ENCODE measurements at places on chromosomes 5 and 9.

DNA sequence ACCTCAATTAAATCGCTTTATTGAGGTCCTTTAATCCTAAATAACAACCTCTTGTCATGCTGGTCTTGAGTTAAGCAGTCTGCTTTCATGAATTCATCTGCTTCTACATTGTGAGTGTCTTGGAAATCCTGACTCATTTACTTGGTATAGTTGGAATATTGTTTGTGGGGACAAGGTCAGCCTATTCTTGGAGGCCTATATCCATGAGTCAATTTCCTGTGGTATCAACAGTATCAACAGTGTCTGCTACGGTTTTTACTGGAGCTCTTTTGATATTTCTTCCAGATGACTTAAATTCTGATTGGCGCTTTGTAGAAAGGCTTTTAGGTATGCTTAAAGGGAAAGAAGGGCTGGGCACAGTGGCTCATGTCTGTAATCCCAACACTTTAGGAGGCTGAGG lies 71.2 kb upstream of the PARP8 start:
- DNase-seq, result peak; percentile 96

GRCh38 chr9:134390947-134391318 lies 64.7 kb downstream of the RXRA start:
- no peak for DNase-seq

DNA sequence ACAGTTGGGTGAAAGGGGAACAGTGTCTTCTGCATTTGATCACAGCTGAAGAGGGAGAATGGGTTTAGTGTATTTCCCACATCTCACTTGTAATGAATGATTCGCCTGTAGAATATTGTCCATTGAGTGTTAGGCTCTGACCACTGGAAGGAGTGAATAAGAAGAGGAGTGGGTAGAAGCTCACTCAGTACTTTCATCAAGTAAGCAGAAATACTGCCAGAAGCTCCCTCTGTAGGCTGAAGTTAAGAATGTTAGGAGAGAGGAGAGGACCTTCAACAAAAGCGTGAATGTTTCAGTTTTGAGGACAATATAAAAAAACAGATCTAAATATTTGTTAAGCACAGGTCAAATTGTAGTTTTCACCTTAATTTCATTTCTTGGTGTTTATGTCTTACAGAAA lies 27.5 kb downstream of the FSD1L start:
- DNase-seq, result peak; percentile 34

DNA sequence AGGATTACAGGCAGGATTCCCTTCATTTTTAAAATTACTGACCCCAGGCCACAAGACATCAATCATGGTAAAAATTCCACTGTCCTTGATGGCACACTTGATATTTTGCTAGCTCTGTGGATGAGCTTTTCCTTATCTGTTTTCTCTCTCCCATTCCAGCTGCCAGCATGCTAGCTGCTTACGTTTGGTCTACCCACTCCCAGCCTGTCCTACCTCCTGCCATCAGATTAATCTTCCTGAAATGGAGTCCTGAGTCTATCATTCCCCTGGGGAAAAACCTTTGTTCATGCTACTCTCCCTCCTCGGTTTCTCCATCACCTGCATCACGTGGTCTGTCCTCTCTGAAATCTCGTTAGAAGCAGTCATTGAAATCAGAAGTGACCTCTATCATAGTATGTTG lies 108.9 kb downstream of the F2RL2 start:
- no peak for DNase-seq

GRCh38 chr9:26706223-26706622 lies 186.4 kb downstream of the CAAP1 start:
- peak; percentile 34 for DNase-seq

GRCh38 chr9:21060919-21061561 lies 16.7 kb downstream of the IFNB1 start:
- peak; percentile 9 for DNase-seq

- no peak for DNase-seq
Observed at GRCh38 chr5:1503241-1504068, 20.3 kb downstream of the LPCAT1 start.

GRCh38 chr5:62477801-62478200 lies 65.2 kb downstream of the IPO11 start:
- DNase-seq, result no peak

DNA sequence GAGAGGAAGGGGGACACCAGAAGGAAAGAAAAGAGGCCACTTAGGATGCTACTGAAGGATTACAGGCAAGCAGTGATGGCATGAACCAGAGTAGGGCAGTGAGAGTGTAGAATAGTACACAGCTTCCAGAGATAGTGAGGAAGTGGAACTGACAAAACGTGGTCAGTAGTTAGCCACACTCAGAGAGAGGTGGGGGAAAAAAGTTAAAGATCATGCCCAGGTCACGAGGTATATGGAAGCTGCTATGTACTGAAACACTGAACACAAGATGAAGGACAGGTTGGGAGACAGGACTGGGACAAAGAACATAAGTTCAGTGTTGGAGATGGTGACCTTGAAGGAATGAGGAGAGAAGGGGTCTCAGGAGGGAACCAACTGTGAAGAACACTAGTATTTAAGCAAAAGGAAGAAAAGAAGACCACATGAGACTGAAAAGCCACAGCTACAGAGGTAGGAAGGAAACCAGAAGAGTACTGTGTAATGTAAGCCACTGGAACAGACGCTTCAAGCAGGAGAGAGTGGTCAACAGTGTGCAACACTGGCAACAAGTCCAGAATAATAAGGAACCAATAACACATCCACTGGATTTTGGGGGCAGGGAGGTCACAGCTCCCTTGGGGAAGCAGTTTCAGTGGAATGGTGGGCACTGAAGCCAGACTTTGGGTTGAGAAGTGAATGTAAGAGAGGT lies 45.5 kb downstream of the ELL2 start:
- no peak for DNase-seq

DNA sequence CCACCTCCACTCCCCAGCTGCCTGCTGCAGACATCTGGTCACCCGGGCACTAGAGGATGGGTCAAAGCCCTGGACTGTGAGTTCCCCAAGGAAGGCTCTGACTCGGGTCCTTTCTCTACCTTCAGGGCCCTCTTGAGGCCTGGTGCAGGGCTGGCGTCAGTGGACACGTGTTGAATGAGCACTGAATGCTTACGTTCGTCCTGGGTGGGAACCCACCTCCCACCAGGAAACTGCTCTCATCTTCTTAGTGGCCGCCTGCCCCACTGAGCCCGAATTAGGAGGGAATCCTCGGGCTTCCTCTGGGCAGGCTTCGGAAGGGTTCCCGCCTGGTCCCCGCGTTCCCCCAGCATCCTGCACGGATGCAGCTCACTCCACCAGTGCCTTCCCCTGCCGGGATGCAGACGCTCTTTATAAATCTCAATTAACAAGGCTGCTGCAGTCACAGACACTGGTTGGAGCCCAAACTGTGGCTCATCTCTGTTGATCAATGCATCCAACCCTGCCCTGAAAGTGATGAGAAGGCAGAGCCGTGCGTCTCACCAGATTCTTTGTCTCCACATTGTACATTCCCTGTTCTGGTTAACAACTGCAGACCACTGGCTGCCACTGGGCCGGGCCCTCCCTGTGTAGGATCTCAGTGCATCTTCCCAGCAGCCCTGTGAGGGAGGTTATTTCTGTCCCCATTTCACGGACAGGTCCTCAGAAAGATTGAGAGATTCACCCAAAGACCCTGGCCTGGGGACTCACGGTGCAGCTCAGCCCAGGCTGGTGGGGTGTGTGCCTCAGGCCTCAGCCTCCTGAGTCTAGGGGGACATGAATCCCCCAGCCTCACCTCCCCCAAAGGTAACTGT lies 168.8 kb downstream of the GAPVD1 start:
- no peak for DNase-seq

- no peak for DNase-seq
Observed at GRCh38 chr9:28925157-28925556, 1351.9 kb upstream of the C9orf72 start.

DNA sequence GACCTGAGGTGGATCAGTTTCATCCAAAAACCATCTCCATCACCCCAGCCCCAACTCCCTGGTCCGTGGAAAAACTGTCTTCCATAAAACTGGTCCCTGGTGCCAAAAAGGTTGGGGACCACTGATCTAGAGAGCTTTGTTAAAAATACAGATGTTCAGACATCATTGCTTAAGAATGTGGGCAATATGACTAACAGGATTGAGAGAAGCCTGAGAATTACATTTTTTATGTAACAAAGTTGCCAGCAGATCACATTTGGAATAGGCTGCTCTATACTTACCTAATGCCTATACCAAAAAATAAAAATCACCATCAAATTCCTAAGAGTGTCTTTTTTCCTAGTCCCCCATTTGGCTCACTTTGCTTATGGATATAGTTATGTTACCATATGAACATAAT lies 143.3 kb downstream of the RAPGEF6 start:
- DNase-seq, result no peak

DNA sequence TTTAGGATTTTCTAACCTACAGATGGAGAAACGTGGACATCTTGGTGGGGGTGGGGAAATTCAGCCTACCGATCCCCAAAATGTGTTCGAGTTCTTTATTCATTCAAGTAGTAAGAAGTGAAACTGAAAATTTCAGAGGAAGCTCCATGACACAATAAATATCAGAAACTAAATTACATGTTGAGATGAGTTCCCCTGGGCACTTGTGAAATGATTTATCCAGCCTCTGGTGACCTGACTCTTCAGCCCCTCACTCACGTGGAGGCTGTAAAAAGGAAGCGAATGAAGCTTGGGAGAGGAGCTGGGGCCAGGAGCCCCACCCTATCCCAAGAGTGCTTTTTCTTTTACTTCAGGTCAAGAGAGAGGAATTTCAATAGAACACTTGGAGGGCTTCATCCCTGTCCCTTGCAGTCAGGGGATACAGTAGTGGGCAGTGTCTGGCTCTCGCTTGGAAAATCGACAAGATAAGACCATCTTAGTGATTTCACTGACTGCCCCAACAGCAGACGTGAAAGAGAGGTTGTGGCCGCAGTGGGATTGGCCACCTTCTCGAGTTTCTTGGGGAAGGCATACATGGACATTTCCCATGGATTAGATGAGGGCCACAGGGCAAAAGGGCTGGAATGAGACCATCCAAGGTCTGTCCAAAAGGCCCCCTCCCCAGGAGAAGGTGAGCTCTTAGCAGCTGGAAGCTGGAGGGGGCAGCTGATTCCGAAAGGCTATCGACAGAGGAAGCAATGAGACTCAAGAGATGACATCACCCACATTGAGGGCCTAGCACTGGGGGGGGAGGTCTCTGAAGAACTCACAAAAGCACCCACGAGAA lies 76.8 kb upstream of the SH3PXD2B start:
- DNase-seq, result no peak

DNA sequence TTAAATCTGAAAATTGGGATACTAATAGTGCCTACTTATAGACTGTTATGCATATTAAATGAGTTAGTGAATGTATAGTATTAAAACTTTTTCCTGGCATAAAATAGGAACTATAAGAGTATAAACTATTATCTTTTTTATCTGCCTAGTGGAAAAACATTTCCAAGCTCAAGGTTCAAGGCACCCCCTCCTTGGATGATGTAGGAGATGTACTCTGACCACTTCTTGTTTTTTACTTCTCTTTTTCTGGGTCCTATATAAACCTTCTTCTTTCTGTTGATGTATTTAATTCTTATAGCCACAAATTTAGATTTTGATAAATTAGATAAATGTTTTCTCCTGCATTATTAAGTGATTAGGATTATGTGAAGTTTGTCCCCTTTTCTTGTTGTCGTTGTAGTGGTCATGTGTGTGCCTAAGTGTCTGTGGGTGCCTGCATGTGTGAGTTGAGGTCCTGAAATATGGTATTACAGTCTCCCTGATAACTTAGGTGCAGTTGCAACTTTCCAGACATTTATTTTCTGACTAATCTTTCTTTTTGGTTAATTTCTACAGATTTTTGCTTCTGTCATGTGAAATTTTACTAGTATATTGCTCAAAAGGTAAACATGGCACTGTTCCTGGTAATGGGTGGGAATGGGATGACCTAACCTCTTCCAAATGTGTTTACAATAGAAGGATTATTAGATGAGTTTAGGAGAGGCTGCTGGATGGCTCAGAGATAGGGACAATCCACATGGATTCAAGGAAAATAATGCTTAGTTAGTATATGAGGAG lies 160.8 kb upstream of the CDKN2B start:
- DNase-seq, result peak; percentile 15

- peak; percentile 56 for DNase-seq
Observed at GRCh38 chr9:130555968-130556367, 23.4 kb upstream of the FUBP3 start.

GRCh38 chr9:133238851-133239532 lies 29.9 kb upstream of the OBP2B start:
- DNase-seq, result peak; percentile 11

GRCh38 chr5:179795863-179796833 lies 2.4 kb downstream of the LTC4S start:
- DNase-seq, result peak; percentile 73

GRCh38 chr9:98538626-98539031 lies 170.1 kb downstream of the GABBR2 start:
- no peak for DNase-seq

- DNase-seq, result no peak
Observed at GRCh38 chr9:135329571-135330306, 149.8 kb upstream of the PPP1R26 start.

- DNase-seq, result no peak
Observed at GRCh38 chr9:38388283-38389223, 3.9 kb upstream of the ALDH1B1 start.

- peak; percentile 81 for DNase-seq
Observed at GRCh38 chr5:102755686-102756371, 724 bp downstream of the PAM start.

GRCh38 chr5:24110004-24110615 lies 534.7 kb downstream of the CDH10 start:
- peak; percentile 39 for DNase-seq

DNA sequence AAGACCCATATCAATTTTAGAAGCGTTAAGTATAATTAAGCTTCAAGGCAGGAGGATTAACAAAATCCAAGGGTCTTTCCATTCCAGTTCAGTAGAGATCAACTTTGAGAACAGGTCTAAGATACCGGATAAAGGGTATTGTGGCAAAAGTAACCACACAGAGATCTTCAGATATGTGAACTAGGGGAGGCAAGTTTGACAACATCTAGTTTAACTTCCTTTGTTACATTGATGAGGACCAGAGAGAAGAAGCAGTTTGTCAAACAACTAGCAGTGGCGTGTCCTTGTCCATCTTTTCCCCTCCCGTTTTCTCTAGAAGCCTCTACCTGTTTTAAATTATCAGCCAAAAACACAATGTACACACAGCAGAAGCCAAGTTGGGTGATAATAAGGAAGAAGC lies 8.6 kb downstream of the SLC36A2 start:
- DNase-seq, result no peak

- DNase-seq, result no peak
Observed at GRCh38 chr5:14724633-14725032, 60.1 kb downstream of the OTULIN start.

DNA sequence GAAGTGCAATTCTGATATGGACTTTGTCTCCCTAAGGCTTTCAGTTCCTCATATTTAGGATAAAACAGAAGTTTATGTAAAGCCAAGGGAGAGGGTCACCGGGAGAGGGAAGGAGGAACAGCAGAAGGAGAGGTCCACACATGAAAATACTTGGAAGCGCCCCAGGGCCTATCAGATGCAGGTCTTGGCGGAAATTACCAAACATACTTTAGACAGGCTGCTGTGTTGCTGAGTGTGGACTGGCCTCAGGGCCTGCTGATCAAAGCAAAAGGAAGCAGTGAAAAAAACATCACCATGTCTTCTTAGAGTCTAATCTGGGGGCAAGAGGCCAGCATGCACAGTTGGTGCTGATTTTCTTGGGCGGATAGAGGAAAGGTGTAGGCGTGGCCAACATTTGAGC lies 14.1 kb upstream of the NTRK2 start:
- DNase-seq, result no peak

- DNase-seq, result peak; percentile 65
Observed at GRCh38 chr9:124320062-124320973, 62.6 kb downstream of the NEK6 start.

GRCh38 chr9:129465834-129466535 lies 154.9 kb downstream of the C9orf50 start:
- no peak for DNase-seq

- peak; percentile 21 for DNase-seq
Observed at GRCh38 chr9:91477106-91477505, 53.5 kb upstream of the NFIL3 start.

Data from HT1080 (cell line).